ENCODE measurements at places on chromosomes 3 and 15.

GRCh38 chr3:124201786-124202185 is 209.9 kb upstream of the ROPN1 start:
- DNase-seq = peak; percentile 26

DNA sequence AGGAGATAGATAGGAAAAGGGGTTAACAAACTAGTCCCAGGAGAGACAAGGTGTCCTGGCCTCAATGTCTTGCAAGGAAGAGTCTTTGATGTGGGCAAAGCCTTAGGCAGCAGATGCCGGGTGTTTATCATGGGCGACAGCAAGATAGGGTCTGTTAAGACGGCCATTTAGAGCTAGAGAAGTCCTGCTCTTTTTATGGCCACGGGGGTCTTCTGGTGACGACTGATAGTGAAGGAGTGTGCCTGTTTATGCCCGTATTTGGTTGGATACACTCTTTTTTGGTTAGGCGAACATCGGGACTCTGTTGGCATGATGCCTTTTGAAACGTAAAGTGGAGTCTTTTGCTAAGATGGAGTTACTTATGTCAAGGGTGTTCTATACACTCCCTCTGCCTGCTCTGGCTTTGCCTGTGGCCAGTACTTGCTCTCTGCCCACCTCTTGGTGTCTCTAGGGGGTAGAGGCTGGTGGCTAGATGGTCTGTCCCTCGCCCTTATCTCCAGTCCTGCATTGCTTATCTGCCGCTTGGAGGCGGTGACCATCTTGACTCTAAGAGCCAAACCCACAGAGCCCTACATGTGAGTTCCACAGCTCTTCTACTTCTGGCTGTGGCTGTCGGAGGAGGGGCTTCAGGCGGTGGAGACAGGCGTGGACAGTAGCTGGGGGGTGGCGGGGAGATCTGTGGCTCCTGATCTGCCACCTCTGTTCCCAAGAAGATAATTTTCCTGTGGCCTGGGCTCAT is 55.8 kb upstream of the ZBTB38 start:
- DNase-seq = peak; percentile 24

DNA sequence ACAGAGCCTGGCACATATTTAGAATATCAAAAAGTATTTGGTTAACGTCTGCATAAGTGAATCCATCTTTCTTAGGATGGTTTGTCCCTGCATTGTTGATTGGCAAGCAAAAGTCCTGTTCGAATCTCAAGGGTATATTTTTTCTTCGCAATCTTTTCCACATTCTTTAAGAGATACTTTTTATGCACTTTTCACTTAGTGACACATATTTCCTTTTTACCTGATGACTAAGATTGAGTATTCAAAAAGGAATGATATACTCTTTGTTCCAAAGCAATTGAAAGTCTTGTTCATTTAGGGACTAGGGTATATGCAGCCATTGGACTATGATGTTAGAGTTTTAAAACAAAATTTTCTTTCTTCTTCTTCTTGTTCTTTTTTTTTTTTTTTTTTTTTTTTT is 349.9 kb downstream of the NLGN1 start:
- DNase-seq = no peak

DNA sequence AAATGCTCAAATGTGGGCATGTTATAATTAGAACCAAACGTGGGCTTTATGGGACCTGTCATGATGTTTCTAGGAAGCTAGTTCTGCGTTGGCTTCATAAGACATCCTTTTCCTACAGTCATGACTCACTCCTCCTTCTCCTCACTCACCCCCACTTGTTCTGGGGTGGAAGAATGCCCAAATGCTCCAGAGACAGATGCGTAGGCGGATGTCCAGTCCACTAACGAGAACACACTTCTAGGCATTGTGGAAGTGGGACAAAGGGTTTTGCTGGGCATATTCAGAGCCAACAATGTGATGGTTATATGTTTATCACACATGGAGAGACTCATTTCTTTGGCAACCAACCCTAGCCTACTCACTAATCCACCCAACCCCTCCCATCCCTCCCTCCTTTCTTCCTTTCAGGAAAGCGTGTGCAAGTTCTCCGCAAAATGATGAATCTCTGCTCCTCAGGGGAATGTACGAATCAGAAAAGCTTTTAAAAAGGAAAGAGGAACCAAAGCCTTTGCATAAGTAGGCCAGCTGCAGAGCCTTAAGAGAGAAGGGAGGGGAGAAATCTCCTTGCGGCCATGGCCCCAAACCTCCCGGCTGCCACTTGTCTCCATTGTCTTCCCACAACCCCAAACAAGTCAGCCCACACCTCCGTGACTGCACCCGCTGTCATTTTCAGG is 123.0 kb upstream of the SPRED1 start:
- peak; percentile 93 for DNase-seq

DNA sequence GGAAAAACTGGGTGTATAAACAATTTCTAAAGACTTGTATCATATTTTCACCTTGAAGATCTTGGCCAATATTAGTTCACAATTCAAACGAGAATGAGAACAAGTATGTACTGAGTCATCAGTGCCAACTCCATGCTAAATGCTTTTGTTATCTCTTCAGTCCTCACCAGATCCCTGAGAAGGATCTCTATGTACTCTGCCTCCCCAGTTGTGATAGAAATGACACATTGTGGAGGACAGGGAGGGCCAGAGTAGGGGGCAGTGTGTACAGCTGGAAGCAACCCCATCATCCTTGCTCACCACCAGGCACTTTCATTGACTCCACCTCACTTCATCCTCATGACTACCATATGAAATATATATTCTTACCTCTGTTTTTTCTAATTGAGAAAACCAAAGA is 353.7 kb upstream of the SOX2 start:
- no peak for DNase-seq

DNA sequence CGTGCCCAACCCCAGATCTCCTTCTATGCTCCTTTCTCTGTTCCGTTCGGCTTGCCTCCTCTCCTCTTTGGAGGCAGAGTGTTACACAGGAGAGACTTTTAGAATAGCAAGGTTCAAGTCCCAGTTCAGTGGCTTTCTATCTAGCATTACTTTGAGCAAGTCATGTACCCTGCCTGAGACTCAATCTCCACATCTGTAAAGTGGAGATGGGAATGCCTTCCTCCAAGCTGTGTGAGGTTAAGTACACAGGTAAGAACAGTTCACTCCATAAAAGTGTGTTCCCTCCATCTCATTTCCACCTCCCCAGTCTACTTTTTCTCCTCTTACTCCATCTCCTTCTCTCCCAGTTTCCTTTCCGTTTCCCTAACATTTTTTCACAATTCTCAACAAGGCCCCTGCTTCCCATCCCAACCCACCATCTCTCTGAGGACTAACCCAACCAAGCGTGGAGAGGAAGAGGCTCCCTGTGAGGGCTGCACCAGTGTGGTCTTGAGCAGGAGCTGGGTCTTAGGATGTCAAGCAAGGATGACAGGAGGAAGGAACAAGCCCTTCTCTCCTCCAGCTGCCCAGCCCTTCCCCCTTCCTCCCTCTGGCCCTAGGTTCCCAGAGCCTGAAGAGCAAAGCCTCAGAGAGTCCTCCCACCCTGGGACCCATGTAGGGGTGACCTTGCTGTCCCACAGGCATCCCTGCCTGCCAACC is 6.4 kb downstream of the ATP8B4 start:
- no peak for DNase-seq

DNA sequence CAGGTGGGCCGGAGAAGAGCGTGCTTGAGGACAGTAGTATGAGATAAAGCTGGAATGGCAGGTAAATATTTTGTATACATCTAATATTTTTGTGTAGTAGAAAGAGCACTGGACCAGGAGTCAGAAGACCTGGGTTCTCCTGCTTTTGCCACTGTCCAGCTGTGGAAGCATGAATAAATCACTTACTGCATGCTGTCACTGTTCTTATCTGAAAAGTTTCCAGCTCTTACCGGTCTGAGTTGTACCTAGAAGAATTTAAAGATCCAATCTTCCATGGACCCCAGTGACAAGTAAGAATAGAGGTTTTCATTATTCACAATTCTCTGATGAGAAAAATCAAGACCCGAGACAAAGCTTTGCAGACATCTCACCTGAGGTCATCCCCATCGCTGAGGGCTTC is 5.9 kb downstream of the XPC start:
- no peak for DNase-seq

- DNase-seq = no peak
These were observed 20.9 kb downstream of the LINGO1 start for GRCh38 chr15:77611767-77612166.

GRCh38 chr3:166582236-166582635 is 745.0 kb upstream of the BCHE start:
- no peak for DNase-seq

GRCh38 chr15:36177590-36178302 is 401.7 kb upstream of the CDIN1 start:
- no peak for DNase-seq

GRCh38 chr15:94298364-94298763 is 67.0 kb downstream of the MCTP2 start:
- no peak for DNase-seq
